Activated CD8-positive, alpha-beta memory T cell treated with anti-CD3 and anti-CD28 coated beads, Interleukin-2, amount 50 U/mL, for 4 hours (primary cell): ENCODE measurements at places on chromosomes 12 and 14.
A peak's percentile ranks its signal among the peaks of the same experiment; 100 is the strongest.

- no peak for DNase-seq
These were observed 394.8 kb downstream of the LRFN5 start for GRCh38 chr14:42001431-42001830.

GRCh38 chr12:6383572-6384498 lies at the start of gene LTBR:
Gene LTBR, plus strand, starts transcription at chr12:6384162. Its CDS starts 197 bp downstream, at chr12:6384359.
- DNase-seq, result no peak

- no peak for DNase-seq
These were observed 52.0 kb downstream of the NOS1 start for GRCh38 chr12:117309276-117309925.

DNA sequence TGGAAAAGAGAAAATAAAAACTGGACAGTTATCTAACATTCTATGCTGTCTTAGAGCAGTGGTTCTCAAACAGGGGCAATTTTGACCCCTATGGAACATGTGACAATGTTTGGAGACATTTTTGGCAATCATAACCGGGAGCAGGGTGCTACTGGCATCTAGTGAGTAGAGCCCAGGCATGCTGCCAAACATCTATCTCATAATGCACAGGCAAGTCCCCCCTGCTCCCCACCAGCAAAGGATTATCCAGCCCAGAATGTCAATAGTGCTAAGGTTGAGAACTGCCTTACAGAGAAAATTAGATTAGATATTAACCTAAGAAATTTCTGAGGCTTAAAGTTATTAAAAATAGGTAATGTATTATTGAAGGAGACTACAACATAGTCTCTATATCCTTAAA lies 22.9 kb upstream of the CATSPERB start:
- no peak for DNase-seq

DNA sequence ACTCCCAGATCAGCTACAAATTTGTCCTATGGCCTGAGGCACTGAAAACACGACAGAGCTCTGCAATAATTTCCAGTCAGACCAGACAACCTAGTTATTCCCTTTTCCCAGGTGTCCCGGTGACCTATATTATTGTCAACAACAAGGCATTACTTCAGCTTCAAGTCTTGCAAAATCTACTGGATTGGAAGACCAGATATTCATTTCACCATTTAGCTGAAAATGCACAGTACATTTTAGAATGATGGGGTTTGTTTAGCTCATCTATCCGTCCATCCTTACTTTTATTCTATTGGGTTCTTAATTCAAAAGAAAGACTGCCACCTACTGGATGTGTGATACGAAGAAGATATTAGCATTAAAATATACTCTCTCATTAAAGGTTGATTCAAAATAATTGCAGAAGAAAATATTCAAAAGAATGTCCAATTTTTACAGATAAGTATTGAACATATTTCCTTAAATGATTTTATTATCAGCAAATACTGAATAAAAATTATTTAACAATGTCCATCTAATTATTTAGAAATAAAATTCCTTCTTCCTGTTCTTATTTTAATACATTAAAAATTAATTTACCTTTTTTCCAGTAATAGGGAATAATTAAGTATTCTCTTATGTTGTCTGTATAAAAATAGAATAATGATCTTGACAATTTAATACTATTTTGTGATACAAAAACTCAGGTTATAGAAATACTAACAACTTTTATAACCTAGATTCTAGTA lies 244.9 kb upstream of the LRIG3 start:
- no peak for DNase-seq

GRCh38 chr12:95322326-95322725 lies 104.7 kb downstream of the VEZT start:
- DNase-seq, result no peak

DNA sequence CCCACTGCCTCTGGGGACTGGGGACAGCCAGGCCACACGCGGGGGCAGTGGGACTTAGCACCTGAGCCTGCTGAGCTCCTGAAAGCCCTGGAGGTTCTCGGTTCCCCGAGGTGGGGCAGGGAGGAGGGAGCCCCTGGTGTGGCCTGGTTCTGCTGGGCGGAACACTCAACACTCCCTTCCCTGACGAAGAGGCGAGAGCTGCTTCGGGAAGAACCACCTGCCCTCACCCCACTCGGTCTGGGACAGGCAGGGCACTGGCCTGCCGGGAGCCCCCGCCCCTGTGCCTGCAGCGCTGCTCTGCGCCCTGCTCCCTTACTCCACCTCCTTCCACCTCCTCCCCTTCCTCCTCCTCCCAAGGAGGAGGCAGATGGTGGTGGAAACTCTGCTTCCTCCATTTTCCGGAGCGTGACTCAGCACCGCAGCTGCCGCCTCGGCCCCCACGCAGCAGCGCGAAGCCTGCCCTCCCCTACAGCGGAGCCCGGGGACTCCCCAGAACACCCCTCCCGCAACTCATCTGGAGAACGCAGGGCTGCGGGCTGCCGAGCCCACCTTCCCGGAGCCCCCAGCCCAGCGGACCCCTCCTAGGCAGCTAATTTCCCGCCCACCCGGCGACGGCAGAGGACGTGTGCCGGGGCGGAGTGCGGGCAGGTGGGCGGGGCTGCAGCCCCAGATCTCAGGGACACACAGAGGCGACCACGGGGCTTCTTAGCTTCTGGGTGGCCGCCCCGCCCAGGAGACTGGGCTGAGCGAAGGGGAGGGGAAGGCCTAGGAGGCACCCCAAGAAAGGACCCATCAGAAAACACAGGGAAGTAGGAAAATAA lies 11.7 kb upstream of the INF2 start:
- peak; percentile 79 for DNase-seq
